ENCODE measurements at places on chromosomes 7 and 10. TPM values are rescaled to one million over a fixed set of nuclear protein-coding genes. Genes with fewer than 3 reads are reported as not detected.
A peak's percentile ranks its signal among the peaks of the same experiment; 100 is the strongest.

ETV1 gene
- 15.3 TPM for total RNA-seq

ASZ1 gene
- total RNA-seq, result not detected

MYL10 gene
- not detected for total RNA-seq

HABP2 gene
- total RNA-seq, result not detected

CALML3 gene
- total RNA-seq, result not detected

DNA sequence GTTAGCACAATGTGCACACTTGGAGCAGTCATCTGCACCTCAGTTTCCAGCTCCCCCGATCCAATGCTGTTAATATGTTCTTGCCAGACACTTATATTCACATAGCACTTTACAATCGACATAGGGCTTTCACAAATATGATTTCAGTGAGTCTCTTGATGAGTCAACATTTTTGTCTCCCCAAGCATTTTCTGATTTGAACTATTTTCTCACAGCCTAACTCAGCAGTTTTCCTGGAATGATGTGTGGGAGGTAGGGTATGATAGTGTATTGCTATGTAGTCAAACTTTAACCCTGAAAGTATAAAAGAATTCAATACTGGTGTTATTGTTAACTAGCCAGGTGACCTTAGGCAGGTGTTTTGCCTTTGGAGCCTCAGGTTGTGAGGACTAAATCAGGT lies 82.5 kb upstream of the LRGUK start:
- DNase-seq, result no peak
- no peak overlapping the region for H3K27ac ChIP-seq
- no peaks in the 10 kb centered on the region for H3K36me3 ChIP-seq

GRCh38 chr7:29479301-29480200 lies 84.1 kb upstream of the PRR15 start:
- H3K4me3 ChIP-seq, result no peak overlapping the region
- no peaks in the 10 kb centered on the region for H3K36me3 ChIP-seq
- H3K4me1 ChIP-seq, result no peaks in the 10 kb centered on the region
- no peak for DNase-seq

GRCh38 chr10:481628-482027 lies 207.8 kb downstream of the DIP2C start:
- peaks cover 11% of the 10 kb centered on the region for H3K4me1 ChIP-seq
- DNase-seq, result no peak
- H3K27me3 ChIP-seq, result peaks cover 5% of the 10 kb centered on the region
- H3K36me3 ChIP-seq, result peaks cover 25% of the 10 kb centered on the region
- H3K27ac ChIP-seq, result no peak overlapping the region
- H3K4me3 ChIP-seq, result no peak overlapping the region

DNA sequence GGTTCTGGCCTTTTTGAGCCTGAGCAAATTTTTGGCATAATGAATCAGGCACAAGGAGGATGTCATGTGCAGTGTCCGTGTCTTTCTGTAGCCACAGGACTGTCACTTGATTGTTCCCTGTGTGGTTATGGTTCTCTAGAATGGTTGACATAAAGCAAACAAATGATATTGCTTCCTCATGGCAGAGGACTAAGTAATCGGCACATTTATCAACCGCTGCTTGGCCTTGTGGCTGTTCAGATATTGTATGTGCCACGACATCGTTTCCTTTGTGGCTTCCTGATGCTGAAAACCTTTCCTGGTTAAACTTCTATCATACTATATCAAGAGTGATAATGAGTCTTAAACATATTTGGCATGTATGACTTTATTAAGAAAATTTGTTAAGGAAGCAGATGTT lies 598.8 kb downstream of the SUGCT start:
- H3K36me3 ChIP-seq, result peaks cover 6% of the 10 kb centered on the region
- H3K27ac ChIP-seq, result 0 out of 2 replicates have a peak overlapping the region, but pooled peaks have one; percentile 23
- H3K4me3 ChIP-seq, result peak overlapping the region; percentile 3
- no peak for DNase-seq

- H3K4me1 ChIP-seq, result no peaks in the 10 kb centered on the region
- no peak overlapping the region for H3K27ac ChIP-seq
- no peak for DNase-seq
- peaks cover 13% of the 10 kb centered on the region for H3K36me3 ChIP-seq
- peaks cover 25% of the 10 kb centered on the region for H3K27me3 ChIP-seq
- H3K4me3 ChIP-seq, result no peak overlapping the region
These were observed 15.4 kb upstream of the PRF1 start for GRCh38 chr10:70617798-70618568.

DNA sequence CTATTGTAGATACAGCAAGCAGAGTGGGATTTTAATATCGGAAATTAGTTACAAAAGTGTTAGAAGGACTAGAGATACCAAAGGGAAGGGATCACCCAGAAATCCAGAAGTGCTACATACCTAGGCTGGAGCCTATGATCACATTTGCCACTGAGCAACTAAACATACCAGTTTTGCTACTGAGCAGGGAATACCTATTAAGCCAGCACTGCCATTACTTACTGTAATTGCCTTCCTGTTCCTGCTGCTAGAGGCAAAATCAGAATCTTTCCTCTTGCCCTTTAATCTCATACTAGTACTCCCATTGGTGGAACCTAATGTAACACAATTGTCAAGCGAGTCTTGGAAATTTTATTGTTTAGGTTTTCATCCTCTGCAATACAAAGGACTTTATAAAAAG lies 121.7 kb downstream of the ATRNL1 start:
- H3K4me1 ChIP-seq, result no peaks in the 10 kb centered on the region
- H3K4me3 ChIP-seq, result no peak overlapping the region
- H3K27me3 ChIP-seq, result no peaks in the 10 kb centered on the region
- no peak overlapping the region for H3K27ac ChIP-seq
- no peak for DNase-seq
- no peaks in the 10 kb centered on the region for H3K36me3 ChIP-seq

- no peak overlapping the region for H3K27ac ChIP-seq
- no peak for DNase-seq
- H3K4me1 ChIP-seq, result no peaks in the 10 kb centered on the region
These were observed 526.1 kb downstream of the CALN1 start for GRCh38 chr7:71886046-71886445.

- no peak for DNase-seq
- H3K4me3 ChIP-seq, result no peak overlapping the region
- no peaks in the 10 kb centered on the region for H3K27me3 ChIP-seq
- H3K4me1 ChIP-seq, result peaks cover 46% of the 10 kb centered on the region
These were observed 172.3 kb downstream of the CHRM2 start for GRCh38 chr7:137040745-137041144.

DNA sequence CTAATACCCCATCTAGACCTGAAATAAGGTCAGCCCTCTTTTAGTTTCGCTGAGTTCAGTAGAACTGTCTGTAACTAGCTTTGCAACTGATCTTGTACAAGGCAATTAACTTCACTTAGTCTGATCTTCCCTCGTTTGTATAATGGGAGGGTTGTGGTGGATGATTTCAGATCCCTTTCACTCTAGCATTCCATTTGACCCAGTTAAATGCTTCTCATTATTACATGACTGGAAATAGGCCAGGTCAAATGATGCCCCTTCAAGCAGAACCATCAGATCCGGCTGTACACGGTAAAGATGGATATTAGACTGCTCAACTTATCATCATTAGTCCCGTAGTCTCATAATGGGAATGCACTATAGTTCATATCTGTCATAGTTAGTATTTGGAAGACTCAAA lies 1009.0 kb downstream of the LRMDA start:
- DNase-seq, result no peak
- no peaks in the 10 kb centered on the region for H3K4me1 ChIP-seq
- no peak overlapping the region for H3K4me3 ChIP-seq

- peaks cover 3% of the 10 kb centered on the region for H3K27me3 ChIP-seq
- peak overlapping the region; percentile 77 for H3K4me3 ChIP-seq
- DNase-seq, result peak; percentile 92
- peaks cover 4% of the 10 kb centered on the region for H3K36me3 ChIP-seq
These were observed 85.4 kb downstream of the CCNY start for GRCh38 chr10:35421553-35422178.
